ENCODE measurements at places on chromosomes 11 and 22.
A peak's percentile ranks its signal among the peaks of the same experiment; 100 is the strongest.

DNA sequence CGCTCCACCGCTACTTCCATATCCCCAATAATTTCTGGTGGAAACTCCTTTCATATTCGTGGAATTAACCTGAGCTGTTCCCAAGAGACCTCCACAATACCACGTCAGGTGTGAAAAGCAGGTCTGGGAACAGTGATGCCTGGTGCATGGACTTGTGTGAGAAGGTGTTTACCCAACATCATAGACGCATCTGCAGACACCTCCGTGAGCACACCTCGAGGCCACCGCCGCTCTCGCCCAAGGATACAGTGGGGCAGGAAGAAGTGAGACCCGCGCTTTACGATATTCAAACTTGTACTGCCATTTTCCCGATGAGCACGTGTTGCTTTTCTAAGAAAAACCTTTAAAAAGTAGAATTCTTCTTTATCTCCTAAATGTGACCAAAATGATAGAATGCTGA, 8.2 kb downstream of the PHF21B start:
- DNase-seq, result no peak

DNA sequence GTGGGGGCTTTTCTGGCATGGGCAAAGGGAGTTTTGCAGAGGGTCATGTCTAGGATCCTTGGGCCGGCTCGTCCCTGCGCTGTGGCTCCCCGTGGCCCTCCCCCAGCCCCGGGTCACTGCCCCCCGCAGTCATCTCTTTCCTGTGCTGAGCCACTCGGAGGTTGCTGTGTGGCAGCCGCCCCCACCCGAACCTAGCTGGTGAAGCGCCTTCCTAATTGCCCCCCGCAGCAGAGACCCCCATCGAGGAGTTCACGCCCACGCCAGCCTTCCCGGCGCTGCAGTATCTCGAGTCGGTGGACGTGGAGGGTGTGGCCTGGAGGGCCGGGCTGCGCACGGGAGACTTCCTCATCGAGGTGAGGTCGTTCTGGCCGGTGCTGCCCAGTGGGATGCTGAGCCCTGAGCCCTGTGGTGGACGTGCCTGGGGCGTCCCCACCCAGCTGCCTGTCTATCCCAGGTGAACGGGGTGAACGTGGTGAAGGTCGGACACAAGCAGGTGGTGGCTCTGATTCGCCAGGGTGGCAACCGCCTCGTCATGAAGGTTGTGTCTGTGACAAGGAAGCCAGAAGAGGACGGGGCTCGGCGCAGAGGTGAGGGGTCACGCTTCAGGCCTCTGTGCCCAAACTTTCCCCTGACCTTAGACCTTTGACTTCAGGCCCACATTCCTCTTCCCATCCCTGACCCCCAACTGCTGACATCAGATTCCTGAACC, 32.0 kb downstream of the SHANK3 start:
- peak; percentile 43 for DNase-seq

GRCh38 chr11:75189911-75190310, 39.0 kb downstream of the SLCO2B1 start:
- peak; percentile 67 for DNase-seq

DNA sequence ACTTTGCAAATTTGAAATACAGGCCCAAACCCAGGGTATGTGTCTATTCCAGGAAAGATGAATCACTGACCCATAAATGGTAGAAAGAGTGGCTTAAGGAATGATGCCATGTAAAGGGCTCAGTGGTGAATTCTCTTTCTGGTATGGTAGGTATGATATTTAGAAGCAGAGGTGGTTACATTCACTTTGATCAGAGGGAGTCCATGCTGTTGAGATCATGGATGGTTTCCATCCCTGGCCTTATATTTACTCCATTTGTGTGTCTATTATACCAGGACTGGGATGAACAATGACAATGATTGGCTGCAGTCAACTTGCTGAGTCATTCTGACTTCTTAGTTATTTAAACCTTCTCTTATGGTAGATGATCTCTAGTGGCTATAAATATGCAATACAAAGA, 419.8 kb upstream of the LRRC4C start:
- no peak for DNase-seq

DNA sequence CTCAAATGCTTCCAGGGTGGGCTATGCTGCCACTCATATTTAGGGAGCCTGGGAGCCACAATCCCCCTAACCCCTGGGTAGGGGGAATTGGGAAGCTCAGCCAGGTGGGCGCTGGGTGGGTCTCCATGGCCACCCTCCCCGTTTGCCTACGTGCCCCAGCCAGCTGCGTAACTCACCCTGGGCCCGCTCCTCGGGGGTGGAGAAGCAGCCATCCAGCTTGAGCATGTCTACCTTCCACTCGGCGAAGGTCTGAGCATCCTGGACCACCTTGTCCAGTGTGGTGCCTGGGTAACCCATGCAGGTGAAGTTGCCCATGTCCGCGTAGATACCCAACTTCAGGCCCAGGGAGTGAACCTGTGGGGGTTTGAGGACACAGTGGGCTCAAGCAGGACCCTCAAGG, 3.7 kb downstream of the NAGA start:
- no peak for DNase-seq

Data from aorta (tissue), 5 donors.